ENCODE measurements at places on chromosomes 1 and 21.

GRCh38 chr1:198676253-198676652 lies 37.4 kb downstream of the PTPRC start:
- DNase-seq = no peak

GRCh38 chr1:219201656-219202055 lies 28.0 kb downstream of the LYPLAL1 start:
- DNase-seq = no peak

- no peak for DNase-seq
These were observed 161.8 kb downstream of the DPYD start for GRCh38 chr1:97759078-97759477.

GRCh38 chr1:39892601-39893595 lies 8.8 kb downstream of the MYCL start:
- DNase-seq = no peak

DNA sequence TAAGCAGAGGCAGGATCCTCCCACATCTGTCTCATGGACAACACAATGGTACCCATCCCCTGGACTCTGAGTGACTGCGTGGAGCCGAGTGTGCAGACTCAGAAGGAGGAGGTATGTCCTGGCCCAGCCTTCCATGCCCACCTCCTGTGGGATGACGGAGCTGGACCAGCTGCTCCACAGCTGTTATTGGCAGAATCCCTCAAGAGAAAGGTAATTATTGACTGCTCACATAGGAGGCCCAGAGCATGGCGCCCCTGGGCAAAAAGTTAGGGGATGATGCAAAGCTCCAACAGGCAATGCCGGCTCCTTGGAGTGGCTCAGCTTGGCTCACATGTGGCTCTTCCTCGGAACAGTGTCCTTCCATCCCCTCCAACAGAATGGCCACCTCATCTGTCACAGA lies 12.2 kb upstream of the ACTRT2 start:
- DNase-seq = no peak

GRCh38 chr1:181135437-181135731 lies 46.9 kb downstream of the IER5 start:
- DNase-seq = no peak

- peak; percentile 76 for DNase-seq
These were observed 32.1 kb downstream of the TGFB2 start for GRCh38 chr1:218377143-218377660.

DNA sequence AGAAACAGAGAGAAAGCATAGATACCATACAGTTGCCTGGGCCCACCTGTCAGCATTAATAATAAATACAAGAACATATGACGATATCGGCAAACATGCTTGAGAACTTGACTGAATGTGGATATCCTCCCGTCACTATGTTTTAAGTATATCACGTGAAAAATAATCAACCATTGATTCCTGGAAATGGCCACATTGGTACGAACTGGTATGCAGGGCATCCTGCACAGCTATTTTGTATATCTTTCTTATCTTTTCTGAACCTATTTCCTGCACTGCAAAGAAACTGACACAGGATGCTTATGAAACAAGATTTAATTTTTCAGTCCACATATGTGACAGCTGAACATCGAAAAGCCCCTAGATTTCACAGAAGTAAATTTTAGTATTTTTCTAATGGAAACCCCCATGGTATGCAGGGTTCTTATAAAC lies 22.8 kb upstream of the RGS1 start:
- no peak for DNase-seq

- no peak for DNase-seq
These were observed 22.8 kb upstream of the ABCA4 start for GRCh38 chr1:94143809-94144176.

DNA sequence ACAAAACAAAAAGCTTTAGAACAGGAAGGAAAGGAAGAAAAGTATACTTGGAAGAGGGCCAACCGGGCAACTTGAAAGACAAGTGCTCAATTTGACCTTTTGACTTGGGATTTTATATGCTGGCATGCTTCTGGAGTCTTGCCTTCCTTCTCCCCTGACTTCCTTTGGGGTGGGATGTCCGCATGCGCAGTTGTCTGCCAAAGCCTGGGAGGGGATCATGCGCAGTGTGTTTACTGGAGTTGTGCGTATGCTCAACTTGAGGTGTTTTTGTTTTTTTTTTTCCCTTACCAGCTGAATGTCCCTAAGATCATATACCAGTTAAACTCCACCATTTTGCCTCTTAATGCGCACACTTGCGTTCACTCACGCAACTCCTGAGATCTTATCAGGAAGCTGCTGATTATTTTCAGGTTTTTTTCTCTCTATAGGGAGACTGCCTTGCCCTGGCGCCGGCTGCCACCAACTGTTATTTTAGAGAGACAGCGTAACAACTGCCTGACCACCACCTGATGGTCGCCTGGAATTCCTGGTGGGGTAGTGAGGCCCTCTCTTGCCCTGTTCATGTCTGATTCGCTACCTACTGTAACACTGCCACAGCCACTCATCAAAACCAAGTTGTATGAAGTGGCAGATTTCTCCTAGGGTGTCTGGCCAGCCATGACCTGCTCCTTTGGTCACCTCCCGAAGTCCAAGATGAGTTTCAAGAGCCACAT lies 138.7 kb upstream of the ZNF644 start:
- no peak for DNase-seq

- DNase-seq = no peak
These were observed 10.6 kb downstream of the CFAP126 start for GRCh38 chr1:161357073-161357472.

DNA sequence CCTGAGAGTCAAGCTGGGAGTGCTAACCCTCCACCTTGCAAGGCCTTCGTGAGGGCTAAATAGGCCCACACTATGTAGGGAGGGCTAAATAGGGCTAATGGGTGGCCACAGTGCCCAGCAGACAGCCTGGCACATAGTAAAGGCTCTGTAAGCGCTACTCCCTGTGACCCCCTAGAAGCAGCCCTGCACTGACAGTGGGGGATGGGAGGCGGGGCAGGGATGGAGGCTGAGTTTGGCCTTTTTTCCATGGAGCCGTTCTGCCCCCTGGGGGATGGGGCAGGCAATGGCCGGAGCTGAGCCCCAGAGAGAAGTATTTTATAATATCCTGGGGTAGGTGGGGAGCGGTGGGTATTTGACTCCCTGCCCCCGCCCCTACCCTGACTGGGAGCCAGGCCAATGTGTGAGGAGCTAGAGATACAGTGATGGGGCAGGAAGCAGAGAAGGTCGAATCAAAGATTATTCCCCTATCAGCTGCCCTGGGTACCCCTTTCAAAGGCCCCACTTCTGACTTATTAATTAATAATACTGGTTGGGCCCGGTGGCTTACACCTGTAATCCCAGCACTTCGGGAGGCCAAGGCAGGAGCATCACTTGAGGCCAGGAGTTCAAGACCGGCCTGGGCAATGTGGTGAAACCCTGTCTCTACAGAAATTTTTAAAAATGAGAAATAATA lies 42.3 kb downstream of the LACTBL1 start:
- peak; percentile 41 for DNase-seq

DNA sequence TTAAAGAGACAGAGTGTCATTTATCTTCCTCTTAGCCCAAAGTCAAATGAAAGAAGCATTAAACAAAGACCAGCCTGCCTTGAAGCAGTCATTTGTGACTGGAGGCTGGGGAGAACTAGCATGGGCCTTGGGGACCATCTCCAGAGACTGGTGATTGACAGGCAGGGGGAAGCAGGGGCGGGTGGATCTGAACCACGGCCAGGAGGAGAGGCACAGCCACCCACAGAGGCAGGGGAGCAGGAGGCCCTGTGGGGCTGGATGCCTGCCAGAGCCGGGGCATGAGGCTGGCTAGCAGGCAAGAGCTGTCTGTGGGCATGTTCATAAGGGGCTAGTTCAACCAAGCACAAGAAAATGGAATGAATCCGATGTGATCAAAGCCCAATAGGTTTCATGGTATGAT lies 73.9 kb downstream of the PLXNA2 start:
- DNase-seq = no peak

DNA sequence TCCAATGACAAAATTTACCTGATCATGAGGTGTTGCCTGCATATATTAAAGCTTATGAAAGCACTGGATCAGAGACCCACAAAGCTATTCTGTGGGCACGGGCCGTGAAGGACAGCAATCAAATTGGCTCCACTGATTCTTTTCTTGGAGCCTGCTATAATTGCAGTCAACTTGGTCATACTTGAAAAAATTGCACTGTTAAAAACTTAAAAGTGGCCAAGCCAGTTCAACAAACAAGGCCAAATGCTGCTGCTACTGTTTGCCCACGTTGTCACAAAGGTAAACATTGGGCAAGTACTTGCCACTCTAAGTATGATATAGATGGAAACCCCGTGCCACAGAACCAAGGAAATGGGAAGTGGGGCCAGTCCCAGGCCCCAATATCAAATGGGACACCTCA lies 37.8 kb downstream of the CYP4A11 start:
- DNase-seq = no peak

DNA sequence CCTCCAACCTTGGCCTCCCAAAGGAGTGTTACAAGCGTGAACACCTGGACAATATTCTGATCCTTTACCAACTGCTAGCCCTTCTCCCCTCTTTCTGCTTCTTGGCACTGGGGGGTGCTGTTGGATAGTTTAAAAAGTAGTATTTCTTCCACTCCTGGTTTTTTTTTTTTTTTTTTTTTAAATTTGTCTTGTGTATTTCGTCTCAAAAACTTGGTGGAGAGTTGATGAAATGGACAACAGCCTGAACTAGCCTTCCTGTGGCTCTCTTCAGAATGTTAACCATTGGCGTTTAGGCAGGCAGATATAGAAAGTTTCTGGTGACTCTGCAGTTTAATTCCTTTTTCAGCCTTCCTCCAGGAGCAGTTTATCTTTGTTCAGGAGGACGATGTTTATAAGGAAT lies 69.7 kb upstream of the USP24 start:
- DNase-seq = peak; percentile 29

- DNase-seq = peak; percentile 43
These were observed 57.8 kb upstream of the RAVER2 start for GRCh38 chr1:64686828-64687724.

DNA sequence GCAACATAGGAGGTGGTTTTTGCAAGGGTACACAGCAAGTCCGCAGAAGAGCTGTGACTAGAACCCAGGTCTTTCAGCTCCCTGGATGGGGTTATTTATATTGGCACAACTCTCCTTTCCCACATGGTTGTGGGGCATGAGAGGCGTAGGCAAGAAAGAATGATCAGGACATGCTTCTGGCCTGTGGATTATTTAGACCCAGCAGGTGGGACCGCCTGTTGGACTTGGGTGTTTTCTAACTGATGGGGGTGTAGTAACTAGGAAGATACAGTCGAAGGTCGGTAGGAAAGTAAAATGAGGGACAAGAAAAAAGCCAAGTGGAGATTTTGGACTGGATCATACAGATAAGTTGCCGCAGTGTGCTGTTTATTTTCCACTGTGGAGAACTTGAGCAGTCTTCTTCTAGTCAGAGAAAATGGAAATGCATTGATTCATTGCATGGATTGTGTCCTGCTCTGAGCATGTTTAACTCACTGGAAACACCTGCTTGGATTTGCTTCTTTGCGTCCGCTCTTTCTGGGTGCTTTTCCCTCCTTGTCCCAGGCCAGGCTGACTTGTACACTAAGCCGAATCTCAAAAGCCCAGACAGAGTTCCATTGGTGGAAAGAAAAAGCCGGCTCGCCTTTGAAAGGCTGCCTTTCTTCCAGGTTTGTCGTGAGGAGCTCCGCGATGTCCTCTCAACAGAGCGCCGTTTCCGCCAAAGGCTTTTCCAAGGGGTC lies 592 bp downstream of the CRCT1 start:
- DNase-seq = no peak

GRCh38 chr1:200620273-200621131 lies at the start of gene KIF14:
KIF14 (minus strand) TSS chr1:200620751; CDS start chr1:200618723, 2,028 bp downstream.
- peak; percentile 85 for DNase-seq

- no peak for DNase-seq
These were observed 39.4 kb downstream of the NRDC start for GRCh38 chr1:51839094-51839493.

DNA sequence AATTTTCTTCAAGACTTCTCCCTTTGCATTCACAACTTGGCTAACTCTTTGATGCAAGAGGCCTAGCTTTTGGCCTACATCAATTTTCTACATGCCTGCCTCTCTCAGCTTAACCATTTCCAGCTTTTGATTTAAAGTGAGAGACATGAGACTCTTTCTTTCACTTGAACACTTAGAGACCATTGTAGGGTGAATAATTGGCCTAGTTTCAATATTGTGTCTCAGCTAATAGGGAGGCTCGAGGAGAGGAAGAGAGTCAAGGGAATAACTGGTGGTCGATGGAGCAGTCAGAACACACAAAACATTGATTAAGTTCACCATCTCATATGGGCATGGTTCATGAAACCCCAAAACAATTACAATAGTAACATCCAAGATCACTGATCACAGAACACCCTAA lies 225.5 kb downstream of the TPR start:
- no peak for DNase-seq

DNA sequence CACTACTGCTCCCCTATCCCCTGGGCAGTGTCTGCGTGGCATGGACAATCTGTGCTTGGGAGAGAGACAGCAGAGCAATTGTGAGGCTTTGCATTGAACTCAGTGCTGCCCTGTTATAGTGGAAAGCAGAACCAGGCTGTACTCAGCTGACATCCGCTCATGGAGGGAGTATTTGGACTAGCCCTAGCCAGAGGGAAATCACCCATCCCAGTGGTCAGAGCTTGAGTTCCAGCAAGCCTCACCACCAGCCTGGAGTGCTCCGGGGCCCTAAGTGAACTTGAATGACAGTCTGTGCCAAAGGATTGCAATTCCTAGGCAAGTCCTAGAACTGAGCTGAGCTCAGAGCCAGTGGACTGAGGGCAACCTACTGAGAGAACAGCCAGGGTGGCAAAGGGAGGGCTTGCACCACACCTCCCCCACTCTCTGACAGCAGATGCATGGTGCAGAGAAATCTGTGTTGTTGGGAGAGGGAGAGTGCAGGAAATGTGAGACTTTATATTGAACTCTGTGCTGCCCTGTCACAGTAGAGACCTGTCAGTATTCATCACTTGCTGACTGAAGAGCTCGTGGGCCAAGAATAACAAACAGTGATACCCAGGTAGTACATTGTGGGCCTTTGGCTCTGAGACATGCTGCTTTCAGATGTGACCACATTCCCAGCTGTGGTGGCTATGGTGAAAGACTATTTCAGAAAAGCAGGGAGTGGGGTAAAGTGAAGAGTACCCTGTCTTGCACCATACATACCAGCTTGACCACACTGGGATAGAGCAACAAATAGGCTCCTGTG lies 107.7 kb upstream of the SLC5A9 start:
- no peak for DNase-seq

- DNase-seq = peak; percentile 48
These were observed 1.7 kb downstream of the TMCC2 start for GRCh38 chr1:205229399-205229871.

DNA sequence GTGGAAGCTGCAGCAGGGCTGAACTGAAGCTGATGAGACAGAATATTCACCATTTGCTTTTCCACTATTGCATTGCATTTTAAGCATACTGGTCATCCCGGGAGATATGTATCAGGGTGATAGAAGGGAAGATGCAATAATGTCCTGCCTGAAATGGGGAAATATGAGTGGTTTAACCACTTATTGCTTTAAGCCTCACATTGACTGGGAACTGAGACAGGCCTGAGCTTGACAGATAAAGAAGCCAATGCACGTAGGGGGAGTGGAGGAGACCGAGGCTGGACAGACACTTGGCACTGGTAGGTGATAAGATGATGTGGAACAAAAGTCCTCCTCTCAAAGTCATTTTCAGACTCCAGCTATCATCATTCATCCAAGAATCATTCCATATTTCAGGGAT lies 911.7 kb upstream of the NCAM2 start:
- no peak for DNase-seq
